MCF 10A (cell line): ENCODE measurements at places on chromosomes 11 and 22. TPM values are rescaled to one million over a fixed set of nuclear protein-coding genes. Genes with fewer than 3 reads are reported as not detected.

The OR52A1 gene
- total RNA-seq, result not detected in 2 replicates

The PATE4 gene
- not detected in 2 replicates for total RNA-seq

The OLFML1 gene
- not detected in 2 replicates for total RNA-seq

The PARVG gene
- 0.23 TPM in 1 of 2 replicates, not detected in the other for total RNA-seq

The CRYBB1 gene
- total RNA-seq, result not detected in 2 replicates

The NCF4 gene
- not detected in 2 replicates for total RNA-seq

The HPS5 gene
- 23.6 and 31.8 TPM in 2 replicates for total RNA-seq

DNA sequence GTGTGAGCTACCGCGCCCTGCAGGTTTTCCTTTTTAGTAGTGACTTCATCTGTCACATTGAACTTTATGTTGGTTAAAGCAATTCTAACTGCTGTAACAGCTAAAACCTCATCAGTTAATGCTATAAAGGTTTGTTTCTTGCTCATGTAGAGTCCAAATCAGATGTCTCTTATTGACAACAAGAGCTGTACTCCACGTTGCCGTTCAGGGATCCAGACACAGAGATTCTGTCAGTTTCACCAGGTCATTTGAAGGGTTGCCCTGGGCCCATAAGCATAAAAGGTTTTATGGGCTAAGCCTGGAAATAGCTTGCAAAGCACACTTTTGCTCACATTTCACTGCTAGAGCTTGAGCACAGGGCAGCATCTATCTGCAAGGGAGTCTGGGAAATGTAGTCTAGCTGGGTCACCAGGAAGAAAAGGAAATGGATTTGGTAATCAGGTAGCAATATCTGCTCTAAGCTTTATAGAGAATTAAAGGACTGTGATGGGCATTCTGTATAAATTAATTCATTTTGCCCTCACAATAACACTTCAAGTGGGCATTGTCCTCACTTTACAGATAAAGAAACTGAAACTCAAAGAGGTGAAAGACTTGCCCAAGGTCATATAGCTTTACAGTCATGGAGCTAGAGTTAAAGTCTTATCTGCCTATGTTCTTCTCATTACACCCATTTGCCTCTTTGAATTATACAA lies 25.2 kb upstream of the PTPRJ start:
- H3K27me3 ChIP-seq, result no peaks in the 10 kb centered on the region
- no peak for DNase-seq
- H3K4me1 ChIP-seq, result no peaks in the 10 kb centered on the region
- no peak overlapping the region for H3K27ac ChIP-seq

DNA sequence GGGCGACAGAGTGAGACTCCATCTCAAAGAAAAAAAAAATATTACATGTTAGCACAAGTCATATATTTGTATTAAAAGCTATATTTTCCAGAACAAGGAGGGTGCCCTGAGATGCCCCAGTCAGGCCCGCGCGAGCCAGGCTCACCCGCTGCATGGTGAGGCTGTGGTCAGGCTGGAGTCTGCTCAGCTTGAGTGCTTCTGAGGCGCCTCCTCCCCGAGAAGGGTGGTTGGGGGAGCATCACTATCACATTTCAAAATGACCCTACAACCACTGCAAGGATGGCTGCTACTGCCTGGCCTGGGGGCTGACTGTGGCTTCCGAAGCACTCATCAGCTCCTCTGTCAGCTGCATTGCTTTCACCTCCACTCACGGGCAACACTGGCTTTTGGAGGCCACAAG lies 77.1 kb downstream of the SCUBE1 start:
- no peak overlapping the region for H3K27ac ChIP-seq
- peaks cover 6% of the 10 kb centered on the region for H3K4me1 ChIP-seq
- DNase-seq, result no peak

DNA sequence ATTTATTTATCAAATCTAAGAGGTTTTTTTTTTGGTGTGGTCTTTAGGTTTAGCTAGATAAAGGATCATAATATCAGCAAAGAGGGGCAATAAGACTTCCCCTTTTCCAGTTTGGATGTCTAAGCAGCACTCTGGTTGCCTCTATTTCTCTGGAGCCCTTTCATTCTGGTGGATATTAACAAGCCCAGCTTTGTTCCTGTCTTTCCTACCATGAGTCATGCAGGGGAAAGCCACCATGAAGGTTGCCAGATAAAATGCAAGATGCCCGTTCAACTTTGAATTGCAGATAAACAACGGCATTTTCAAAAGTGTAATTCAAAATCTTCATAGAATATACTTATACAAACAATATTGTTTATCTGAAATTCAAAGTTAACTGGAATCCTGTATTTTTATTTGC lies 143.6 kb downstream of the ADAMTS15 start:
- H3K4me3 ChIP-seq, result no peak overlapping the region
- peak; percentile 41 for DNase-seq
- no peaks in the 10 kb centered on the region for H3K36me3 ChIP-seq
- peak overlapping the region; percentile 37 for H3K27ac ChIP-seq
- H3K4me1 ChIP-seq, result peaks cover 6% of the 10 kb centered on the region
- no peaks in the 10 kb centered on the region for H3K27me3 ChIP-seq

DNA sequence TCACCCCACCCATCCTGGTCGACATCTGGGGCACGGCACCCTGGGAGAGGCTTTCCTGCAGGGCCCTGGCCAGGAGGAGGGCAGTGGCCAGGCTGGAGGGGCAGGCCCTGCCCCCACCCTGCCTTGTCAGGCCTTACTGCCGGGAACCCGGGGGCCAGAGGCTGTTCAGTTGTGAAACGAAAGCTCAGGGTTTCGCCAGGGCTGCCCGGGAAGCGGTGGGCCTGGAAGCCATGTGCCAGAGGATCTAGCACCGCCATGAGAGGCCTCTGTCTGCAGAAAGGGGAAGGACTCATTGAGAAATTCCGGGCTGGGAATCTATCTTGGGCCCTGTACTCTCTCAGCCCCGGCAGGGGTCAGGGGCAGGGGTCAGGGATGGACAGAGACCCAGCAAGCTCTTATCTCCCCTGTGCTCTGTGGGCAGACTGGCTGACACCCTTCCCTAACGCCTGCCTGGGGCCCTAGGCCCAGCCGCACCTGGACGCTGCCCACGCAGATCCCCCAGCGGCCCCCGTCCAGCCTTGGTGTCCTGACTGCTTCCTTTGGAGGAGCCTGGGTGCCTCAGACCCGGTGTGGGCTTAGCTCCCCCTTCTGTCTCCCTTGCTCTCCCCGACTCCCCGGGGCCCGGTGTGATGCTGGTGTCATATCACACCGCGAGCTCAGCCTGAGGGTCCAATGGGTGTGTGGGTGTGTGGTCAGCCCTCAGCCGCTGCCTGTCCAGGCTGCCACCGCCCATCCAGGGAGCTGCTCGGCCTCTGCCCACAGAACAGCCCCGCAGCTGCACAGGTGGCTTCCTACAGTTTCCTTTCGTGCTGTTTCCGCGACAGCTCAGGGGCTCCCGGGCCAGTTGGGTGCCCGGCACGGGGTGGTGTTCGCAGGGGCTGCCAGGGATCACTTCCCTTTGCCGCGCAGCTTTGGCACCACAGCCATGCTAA lies 6.5 kb downstream of the PIM3 start:
- no peak for DNase-seq
- no peak overlapping the region for H3K4me3 ChIP-seq
- H3K4me1 ChIP-seq, result peaks cover 11% of the 10 kb centered on the region
- H3K27ac ChIP-seq, result no peak overlapping the region

DNA sequence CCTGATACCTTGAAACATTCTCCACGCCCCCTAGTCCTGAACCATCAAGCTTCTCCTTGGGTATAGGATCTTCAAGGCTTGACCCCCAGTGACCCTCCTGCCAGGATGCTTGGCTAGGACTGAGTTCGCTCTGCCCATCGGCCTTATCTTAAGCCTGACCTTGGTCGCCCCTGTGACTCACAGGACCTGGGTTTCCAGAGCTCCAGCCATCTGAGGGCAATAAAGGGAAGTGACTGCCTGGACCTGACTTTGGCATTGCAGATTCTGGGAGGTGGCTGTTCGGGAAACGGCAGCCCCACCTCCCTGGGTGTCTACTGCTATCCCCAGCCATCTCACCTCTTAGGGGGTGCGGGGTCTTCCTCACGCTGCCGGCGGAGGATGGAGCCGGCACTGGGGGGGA lies 15.4 kb downstream of the CARD10 start:
- H3K4me3 ChIP-seq, result no peak overlapping the region
- no peaks in the 10 kb centered on the region for H3K27me3 ChIP-seq

DNA sequence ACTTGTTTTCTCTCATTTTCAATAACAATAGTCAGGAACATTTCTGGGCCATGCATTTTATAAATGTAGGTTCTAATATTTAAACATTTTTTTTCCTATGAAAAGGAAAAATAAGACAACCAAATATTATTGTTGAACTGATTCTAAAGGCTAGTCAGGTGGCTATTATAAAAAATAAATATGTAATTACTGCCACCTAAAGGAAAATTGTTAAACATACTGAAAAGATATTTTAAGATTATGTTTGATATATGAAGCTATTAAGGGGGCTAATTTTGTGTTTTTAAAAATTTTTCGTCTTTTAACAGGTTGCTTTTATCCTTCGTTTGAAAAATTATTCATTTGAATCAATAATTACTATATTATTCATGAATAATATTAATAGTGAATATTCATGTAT lies 62.2 kb upstream of the FDX1 start:
- no peak overlapping the region for H3K27ac ChIP-seq
- H3K36me3 ChIP-seq, result no peaks in the 10 kb centered on the region
- H3K4me3 ChIP-seq, result no peak overlapping the region
- DNase-seq, result no peak

DNA sequence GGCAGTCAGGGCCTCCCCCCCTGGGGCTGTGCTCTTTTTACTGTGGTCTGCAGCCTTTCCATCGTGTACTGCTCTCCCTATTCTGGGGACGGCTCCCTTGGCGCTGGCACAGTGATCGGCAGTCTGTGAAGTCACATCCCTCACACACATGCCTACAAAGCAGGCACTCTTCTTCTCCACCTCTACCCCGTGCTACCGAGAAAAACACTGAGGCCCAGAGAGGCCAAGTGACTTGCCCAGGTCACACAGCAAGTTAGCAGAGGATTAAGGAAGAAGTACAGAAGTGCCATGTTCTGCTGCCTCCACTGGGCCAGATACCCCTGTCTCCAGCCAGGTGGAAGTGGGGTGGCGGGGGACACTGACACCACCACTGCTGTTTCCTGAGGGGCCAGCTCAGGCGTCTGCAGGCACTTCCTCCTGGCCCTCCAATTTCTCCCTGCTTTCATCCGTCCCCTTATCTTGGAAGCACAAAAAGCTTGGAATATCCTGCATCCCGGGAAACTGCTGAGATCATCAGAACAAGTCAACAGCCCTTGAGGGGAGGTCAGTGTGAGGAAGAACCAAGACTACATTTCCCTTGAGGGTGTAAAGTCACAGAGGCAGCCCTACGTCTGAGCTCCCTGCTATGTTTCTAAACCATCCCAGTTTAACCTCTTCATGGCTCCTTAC lies 30.2 kb upstream of the KLHL35 start:
- H3K4me1 ChIP-seq, result no peaks in the 10 kb centered on the region
- H3K36me3 ChIP-seq, result no peaks in the 10 kb centered on the region
- H3K27me3 ChIP-seq, result no peaks in the 10 kb centered on the region
- DNase-seq, result no peak
- H3K27ac ChIP-seq, result peak overlapping the region; percentile 10
- H3K4me3 ChIP-seq, result no peak overlapping the region

DNA sequence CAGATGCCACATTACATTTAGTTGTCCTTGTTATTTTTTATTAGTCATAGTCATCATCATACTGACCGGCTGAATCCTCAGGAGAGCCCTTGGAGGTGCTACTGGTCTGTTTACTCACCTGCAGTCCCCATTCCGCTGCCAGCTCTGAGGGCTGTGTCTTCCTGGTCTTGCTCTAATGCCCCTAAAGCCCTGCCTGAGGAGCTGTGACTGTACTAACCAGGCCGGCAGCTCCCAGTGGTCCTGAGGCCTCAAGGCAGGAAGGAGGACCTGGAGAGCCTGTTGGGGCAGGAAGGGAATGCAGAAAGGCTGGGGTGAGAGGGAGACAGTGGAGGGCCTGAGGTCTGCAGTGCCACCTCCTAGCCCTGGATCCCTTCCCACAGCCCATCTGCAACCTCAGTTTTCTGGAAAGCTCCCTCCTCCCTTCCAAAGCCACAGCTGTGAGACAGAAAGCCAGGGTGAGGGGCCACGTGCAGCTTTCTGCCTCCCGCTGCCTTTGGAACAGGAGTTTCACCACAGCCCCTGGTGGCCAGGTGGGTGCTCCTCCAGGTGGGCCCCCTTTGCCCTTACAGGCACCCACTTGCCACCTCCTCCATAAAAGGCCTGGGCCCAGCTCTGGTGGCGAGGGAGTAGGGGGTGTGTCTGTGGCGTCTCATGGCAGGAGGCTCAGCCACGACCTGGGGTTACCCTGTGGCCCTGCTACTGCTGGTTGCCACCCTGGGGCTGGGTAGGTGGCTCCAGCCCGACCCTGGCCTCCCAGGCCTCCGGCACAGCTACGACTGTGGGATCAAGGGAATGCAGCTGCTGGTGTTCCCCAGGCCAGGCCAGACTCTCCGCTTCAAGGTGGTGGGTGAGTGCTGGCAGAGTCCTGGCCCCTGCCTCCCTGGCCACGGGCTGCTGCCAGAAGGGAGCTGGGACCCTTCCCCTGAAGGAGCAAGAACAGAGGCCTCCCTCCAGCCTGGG lies at the start of gene ZP1:
Gene ZP1, plus strand, starts transcription at position 632 of the 960 bp plus-strand sequence. Its CDS starts 20 bp downstream, at position 652.
- H3K36me3 ChIP-seq, result no peaks in the 10 kb centered on the region
- no peaks in the 10 kb centered on the region for H3K4me1 ChIP-seq
- DNase-seq, result no peak
- peaks cover 29% of the 10 kb centered on the region for H3K27me3 ChIP-seq

DNA sequence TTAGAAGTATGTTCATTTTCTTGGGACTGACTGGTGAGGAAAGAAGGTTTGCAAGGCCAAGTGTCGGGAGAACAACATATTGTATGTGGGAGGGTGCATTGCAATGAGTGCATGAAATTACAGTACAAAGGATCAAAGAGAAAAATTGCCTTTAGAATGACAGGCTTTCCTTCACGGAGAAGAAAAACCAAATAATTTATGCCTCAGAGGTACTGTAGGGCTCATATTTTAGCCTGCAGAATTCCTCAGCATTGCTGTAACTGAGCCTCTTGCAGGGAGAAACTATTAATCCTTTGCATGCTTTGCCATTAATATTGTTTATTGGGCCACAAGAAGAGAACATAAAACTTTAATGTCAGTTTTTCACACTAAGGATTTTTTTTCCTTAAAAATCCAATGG lies 60.1 kb downstream of the LRRC4C start:
- no peak overlapping the region for H3K4me3 ChIP-seq
- no peaks in the 10 kb centered on the region for H3K27me3 ChIP-seq
- DNase-seq, result no peak

- no peak overlapping the region for H3K4me3 ChIP-seq
- H3K27me3 ChIP-seq, result no peaks in the 10 kb centered on the region
- H3K36me3 ChIP-seq, result peaks cover 15% of the 10 kb centered on the region
- H3K4me1 ChIP-seq, result no peaks in the 10 kb centered on the region
- no peak for DNase-seq
These were observed 48.8 kb downstream of the CWF19L2 start for GRCh38 chr11:107408762-107409211.

GRCh38 chr11:88281317-88281712 lies 56.2 kb downstream of the CTSC start:
- peak; percentile 33 for DNase-seq
- H3K36me3 ChIP-seq, result peaks cover 7% of the 10 kb centered on the region
- no peak overlapping the region for H3K27ac ChIP-seq
- no peak overlapping the region for H3K4me3 ChIP-seq
